ENCODE measurements at places on chromosomes 4 and X. TPM values are rescaled to one million over a fixed set of nuclear protein-coding genes. Genes with fewer than 3 reads are reported as not detected.

GRCh38 chr4:51872283-51872997 lies 29.5 kb downstream of the DCUN1D4 start:
- H3K4me3 ChIP-seq: no peak overlapping the region
- DNase-seq: no peak
- H3K4me1 ChIP-seq: no peaks in the 10 kb centered on the region
- no peak overlapping the region for H3K27ac ChIP-seq

Gene ABLIM2
- total RNA-seq: 11.5 TPM

Gene DRD5
- not detected for total RNA-seq

Gene TMEM47
- total RNA-seq: 2.9 TPM

Gene GAB3
- 1.2 TPM for total RNA-seq

Gene RASL11B
- total RNA-seq: not detected

DNA sequence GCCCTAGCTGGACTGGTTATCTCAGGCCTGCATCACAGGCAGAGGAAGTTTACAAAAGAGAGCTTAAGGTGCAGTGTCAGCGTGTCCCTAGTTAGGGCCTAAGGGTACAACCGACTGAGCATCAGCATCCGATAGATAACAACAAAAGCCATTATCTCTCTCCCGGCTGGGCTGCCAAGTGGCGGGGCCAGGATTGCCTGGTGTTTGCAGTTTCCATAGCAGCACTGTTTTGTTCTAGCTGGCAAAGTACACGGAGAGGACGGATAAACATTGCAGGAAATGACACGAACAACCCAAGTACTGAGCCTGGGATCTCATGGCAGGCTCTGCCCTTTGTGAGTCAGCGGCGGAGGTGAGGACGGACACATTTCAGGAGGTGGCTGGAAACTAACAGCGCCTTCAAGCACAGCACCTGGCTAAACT lies 104.7 kb upstream of the NOCT start:
- no peaks in the 10 kb centered on the region for H3K27me3 ChIP-seq

GRCh38 chrX:80229626-80230025 lies 190.6 kb upstream of the TENT5D start:
- no peak overlapping the region for H3K4me3 ChIP-seq
- no peak overlapping the region for H3K27ac ChIP-seq
- no peaks in the 10 kb centered on the region for H3K27me3 ChIP-seq
- no peaks in the 10 kb centered on the region for H3K36me3 ChIP-seq

- no peak overlapping the region for H3K4me3 ChIP-seq
- no peaks in the 10 kb centered on the region for H3K36me3 ChIP-seq
- no peaks in the 10 kb centered on the region for H3K4me1 ChIP-seq
- no peak overlapping the region for H3K27ac ChIP-seq
Measured at GRCh38 chrX:12239356-12240082, 101.2 kb downstream of the FRMPD4 start.

Gene SFRP2
- 8.7 TPM for total RNA-seq

DNA sequence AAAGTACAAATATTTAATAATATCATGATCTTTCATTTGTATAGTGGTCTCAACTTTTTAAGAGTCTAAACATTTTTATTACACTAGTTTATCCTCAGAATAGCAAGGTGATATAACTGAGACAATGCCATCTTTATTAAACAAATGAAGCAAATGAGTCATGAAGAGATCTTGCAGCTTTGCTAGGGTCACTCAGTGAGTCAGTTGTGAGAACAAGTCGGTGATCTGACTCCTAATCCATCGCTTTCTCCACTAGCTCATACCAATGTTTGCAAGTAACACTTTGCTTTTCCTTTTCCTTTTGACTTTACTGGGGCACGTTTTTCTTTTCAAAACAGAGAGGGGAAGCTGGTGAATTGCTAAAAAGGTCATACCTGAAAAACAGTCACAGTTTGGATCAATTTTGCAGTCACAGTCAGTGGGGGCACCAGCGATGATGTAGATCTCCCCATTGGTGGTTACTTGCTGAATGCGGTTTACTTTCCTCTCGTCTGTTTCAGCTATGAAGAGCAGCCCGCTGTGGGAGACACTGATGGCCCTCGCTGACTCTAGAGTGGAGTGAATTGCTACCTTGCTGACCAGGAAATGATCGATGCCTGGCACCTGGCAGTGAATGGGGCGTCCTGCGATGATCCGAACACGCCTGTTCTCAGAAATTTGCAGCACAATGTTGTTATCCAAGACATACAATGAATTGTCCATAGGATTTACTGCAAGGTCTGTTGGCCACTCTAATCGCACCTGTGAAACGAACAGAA lies 75.7 kb downstream of the SH2D1A start:
- no peaks in the 10 kb centered on the region for H3K27me3 ChIP-seq
- H3K4me1 ChIP-seq: no peaks in the 10 kb centered on the region
- no peak overlapping the region for H3K4me3 ChIP-seq
- DNase-seq: no peak

Gene SEC24B
- 39.5 TPM for total RNA-seq

GRCh38 chr4:95183656-95184408 lies 364.9 kb downstream of the UNC5C start:
- H3K4me3 ChIP-seq: no peak overlapping the region
- no peaks in the 10 kb centered on the region for H3K4me1 ChIP-seq
- H3K27me3 ChIP-seq: no peaks in the 10 kb centered on the region
- no peak overlapping the region for H3K27ac ChIP-seq
- DNase-seq: no peak

- H3K27ac ChIP-seq: peak overlapping the region; percentile 34
- no peaks in the 10 kb centered on the region for H3K4me1 ChIP-seq
- no peaks in the 10 kb centered on the region for H3K27me3 ChIP-seq
- no peak overlapping the region for H3K4me3 ChIP-seq
- no peaks in the 10 kb centered on the region for H3K36me3 ChIP-seq
Measured at GRCh38 chr4:152352622-152353116, 183.2 kb downstream of the FBXW7 start.

Gene NLRP2B
- not detected for total RNA-seq

Gene NWD2
- total RNA-seq: 0.22 TPM

- no peak overlapping the region for H3K27ac ChIP-seq
- H3K27me3 ChIP-seq: no peaks in the 10 kb centered on the region
- no peaks in the 10 kb centered on the region for H3K4me1 ChIP-seq
- no peaks in the 10 kb centered on the region for H3K36me3 ChIP-seq
Measured at GRCh38 chr4:55980725-55981124, 32.0 kb downstream of the CEP135 start.

GRCh38 chr4:39255266-39255665 lies 72.9 kb downstream of the WDR19 start:
- no peaks in the 10 kb centered on the region for H3K36me3 ChIP-seq
- no peaks in the 10 kb centered on the region for H3K27me3 ChIP-seq
- no peak for DNase-seq
- no peak overlapping the region for H3K27ac ChIP-seq
- H3K4me3 ChIP-seq: no peak overlapping the region

DNA sequence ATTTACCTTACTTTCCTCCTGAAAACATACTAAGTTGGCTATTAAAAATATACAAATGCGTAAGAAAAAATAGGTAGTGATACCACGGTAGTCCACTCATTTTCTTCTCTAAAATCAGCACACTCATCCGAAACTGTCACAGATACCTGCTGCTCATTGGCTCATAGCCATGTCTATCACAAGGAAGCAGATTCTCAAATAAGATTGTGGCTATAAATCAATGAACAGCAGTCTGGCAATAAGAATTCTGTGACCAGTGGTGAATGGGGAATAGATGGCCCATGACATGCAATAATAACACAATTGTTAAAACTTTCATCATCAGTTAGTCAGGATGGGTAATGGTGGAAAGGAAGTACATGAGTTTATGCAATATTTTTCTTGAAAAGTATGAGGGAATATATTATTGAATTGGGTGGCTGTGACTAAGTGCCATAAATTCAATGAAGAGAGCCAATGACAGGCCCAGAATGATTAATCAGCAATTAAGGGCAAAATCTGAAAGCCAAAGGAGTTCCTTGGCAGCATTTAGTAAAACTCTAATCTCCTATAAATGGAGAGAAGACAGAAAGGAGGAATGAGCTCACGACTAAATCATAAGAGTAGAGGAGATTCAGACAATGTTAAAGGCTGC lies 202.3 kb upstream of the NEIL3 start:
- no peaks in the 10 kb centered on the region for H3K4me1 ChIP-seq
- no peak for DNase-seq
- H3K36me3 ChIP-seq: no peaks in the 10 kb centered on the region
- H3K27me3 ChIP-seq: no peaks in the 10 kb centered on the region
- no peak overlapping the region for H3K4me3 ChIP-seq

- DNase-seq: no peak
- H3K27me3 ChIP-seq: no peaks in the 10 kb centered on the region
- no peaks in the 10 kb centered on the region for H3K36me3 ChIP-seq
- no peaks in the 10 kb centered on the region for H3K4me1 ChIP-seq
- H3K4me3 ChIP-seq: no peak overlapping the region
Measured at GRCh38 chr4:170698334-170698733, 608.6 kb upstream of the AADAT start.

- no peaks in the 10 kb centered on the region for H3K36me3 ChIP-seq
- no peaks in the 10 kb centered on the region for H3K4me1 ChIP-seq
- no peak for DNase-seq
- no peak overlapping the region for H3K4me3 ChIP-seq
- no peaks in the 10 kb centered on the region for H3K27me3 ChIP-seq
Measured at GRCh38 chr4:159549098-159549518, 446.2 kb downstream of the RAPGEF2 start.

Gene SYN1
- total RNA-seq: 0.96 TPM

- no peak overlapping the region for H3K27ac ChIP-seq
- no peak overlapping the region for H3K4me3 ChIP-seq
- H3K36me3 ChIP-seq: no peaks in the 10 kb centered on the region
- no peaks in the 10 kb centered on the region for H3K4me1 ChIP-seq
Measured at GRCh38 chrX:106007815-106008214, 30.7 kb downstream of the SERPINA7 start.

- no peak overlapping the region for H3K27ac ChIP-seq
- no peaks in the 10 kb centered on the region for H3K4me1 ChIP-seq
- DNase-seq: no peak
- H3K36me3 ChIP-seq: no peaks in the 10 kb centered on the region
- H3K4me3 ChIP-seq: no peak overlapping the region
Measured at GRCh38 chr4:55561889-55562288, 15.2 kb upstream of the CLOCK start.

GRCh38 chr4:88659055-88659889 lies 38.4 kb downstream of the NAP1L5 start:
- no peak overlapping the region for H3K4me3 ChIP-seq
- no peaks in the 10 kb centered on the region for H3K4me1 ChIP-seq
- no peaks in the 10 kb centered on the region for H3K27me3 ChIP-seq

Data from colonic mucosa (tissue), 4 donors.